ENCODE measurements at places on chromosomes 2 and 18.

DNA sequence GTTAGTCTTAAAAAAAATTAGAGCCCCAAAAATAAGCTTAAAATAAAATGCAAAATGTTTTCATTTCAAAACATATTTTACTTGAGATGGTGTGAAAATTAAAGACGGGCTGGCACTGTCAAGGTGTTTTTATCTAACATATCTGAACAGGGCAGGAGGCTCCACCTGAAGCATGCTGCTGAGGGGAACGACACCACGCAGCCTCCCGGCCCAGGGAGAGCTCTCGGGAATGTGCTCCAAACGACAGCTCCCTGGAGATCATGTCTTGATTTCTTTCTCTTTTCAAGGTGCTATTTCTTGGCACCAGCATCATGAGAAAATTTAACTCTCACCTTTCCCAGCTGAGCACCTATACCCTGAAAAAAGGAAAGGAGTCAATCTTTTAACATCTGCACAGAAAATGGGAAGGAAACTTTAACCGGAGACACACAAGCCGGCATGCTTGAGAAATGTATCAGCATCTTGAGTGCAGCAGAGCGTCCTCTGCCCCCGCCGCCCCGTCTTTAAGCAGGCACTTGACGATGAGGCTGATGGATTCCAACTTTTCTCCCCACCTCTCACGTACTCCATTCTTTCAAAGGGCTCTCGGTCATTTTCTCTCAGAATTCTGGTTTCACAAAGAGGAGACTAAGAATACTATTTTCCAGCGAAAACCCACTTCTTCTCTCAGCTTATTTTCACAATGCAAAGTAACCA lies 56.6 kb downstream of the EIPR1 start:
- H3K4me1 ChIP-seq: no peaks in the 10 kb centered on the region
- no peaks in the 10 kb centered on the region for H3K27me3 ChIP-seq
- H3K4me3 ChIP-seq: no peak overlapping the region
- no peak overlapping the region for H3K27ac ChIP-seq

DNA sequence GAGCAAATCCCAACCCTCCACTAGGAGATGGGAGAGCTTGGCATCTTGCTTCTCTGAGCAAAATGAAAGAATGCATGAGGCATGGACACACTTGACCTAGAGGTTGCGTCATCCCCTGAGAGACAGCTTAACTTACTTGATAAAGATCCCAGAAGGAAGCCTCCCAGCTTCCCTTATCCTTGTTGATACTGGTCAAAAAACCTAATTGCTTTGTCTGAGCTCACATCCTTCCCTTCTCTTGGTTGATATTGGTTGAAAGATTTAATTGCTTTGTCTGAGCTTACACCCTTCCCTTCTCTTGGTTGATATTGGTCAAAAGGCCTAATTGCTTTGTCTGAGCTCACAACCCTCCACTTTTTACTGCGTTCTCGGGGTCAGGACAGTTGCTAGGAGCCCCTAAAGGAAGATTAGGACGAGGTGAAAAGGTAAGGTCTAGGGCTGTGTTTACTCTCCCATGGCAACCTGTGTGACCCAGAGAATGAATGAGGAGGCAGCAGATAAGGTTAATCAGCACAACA lies 12.2 kb upstream of the BOD1L2 start:
- no peaks in the 10 kb centered on the region for H3K27me3 ChIP-seq
- no peak overlapping the region for H3K27ac ChIP-seq
- H3K4me1 ChIP-seq: no peaks in the 10 kb centered on the region
- no peak for DNase-seq
- H3K4me3 ChIP-seq: no peak overlapping the region

DNA sequence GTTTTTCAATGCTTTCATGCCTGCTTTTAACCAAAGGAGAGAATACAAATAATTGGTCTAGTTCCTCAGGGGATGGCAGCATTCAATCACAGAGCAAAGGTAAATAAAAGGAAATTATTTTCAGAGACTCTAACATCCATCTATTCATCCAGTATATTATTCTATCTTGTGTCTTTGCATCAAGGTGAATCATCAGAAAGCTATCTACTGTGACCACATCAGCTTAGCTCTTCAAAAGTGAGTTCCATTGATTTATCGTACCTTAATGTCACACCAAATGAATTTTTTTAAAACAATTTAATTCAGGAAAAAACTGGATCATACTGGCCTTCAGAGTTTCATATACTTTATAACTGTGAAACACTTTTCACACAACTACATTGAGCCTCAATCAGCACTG lies 66.1 kb downstream of the CHN1 start:
- peak; percentile 83 for DNase-seq
- no peak overlapping the region for H3K4me3 ChIP-seq
- H3K27ac ChIP-seq: peak overlapping the region; percentile 26
- H3K36me3 ChIP-seq: no peaks in the 10 kb centered on the region

DNA sequence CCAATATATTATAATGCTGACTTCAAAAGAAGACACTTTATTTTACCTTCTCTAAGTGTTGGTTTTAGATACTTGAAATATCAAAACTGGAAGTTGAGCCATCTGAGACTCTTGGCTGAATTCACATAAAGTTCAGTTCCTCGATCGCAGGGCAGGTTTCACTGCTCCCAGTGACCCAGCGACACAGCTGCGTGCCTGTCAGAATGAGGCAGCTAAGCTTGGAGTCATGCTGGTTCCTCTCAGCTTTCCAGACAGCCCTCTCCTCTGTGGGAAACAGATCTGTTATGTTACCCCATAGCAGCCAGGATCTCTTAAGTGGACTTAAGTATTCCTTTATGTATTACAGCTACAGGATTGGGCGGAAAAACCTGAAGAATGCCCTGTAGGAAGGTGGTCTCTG lies 142.8 kb upstream of the ALPP start:
- no peak for DNase-seq
- no peak overlapping the region for H3K4me3 ChIP-seq
- no peaks in the 10 kb centered on the region for H3K4me1 ChIP-seq
- no peaks in the 10 kb centered on the region for H3K36me3 ChIP-seq

GRCh38 chr18:60292186-60292585 lies 80.4 kb downstream of the MC4R start:
- no peaks in the 10 kb centered on the region for H3K4me1 ChIP-seq
- no peaks in the 10 kb centered on the region for H3K36me3 ChIP-seq
- no peaks in the 10 kb centered on the region for H3K27me3 ChIP-seq
- H3K27ac ChIP-seq: no peak overlapping the region
- no peak for DNase-seq
- H3K4me3 ChIP-seq: no peak overlapping the region

GRCh38 chr2:233416706-233417105 lies 62.4 kb downstream of the DGKD start:
- no peak overlapping the region for H3K27ac ChIP-seq
- no peak overlapping the region for H3K4me3 ChIP-seq
- peaks cover 45% of the 10 kb centered on the region for H3K4me1 ChIP-seq
- H3K27me3 ChIP-seq: no peaks in the 10 kb centered on the region
- DNase-seq: no peak
- no peaks in the 10 kb centered on the region for H3K36me3 ChIP-seq

DNA sequence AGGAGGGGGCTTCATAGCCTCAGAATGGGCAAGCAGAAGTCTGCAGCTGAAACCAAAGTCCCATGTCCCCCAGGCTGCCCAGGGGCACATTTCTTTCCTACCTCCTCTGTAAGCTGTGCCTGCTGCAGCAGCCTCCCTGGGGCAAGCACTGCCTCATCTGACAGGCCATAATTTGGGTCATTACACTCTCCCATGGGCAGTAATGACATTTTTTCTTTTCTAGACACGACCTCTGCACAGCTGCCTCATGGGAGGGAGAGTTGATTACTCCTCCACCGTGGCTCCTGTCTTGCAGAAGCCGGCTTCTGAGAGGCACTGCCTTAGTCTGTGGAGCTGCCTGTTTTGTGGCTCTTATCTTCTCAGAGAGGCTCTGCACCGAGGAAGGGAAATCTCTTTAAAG lies 268.9 kb downstream of the TDRD15 start:
- H3K27me3 ChIP-seq: no peaks in the 10 kb centered on the region
- H3K27ac ChIP-seq: no peak overlapping the region
- H3K4me3 ChIP-seq: no peak overlapping the region
- no peaks in the 10 kb centered on the region for H3K4me1 ChIP-seq
- no peak for DNase-seq
